Choroid plexus epithelial cell (primary cell): ENCODE measurements at places on chromosomes 13 and 19.
A peak's percentile ranks its signal among the peaks of the same experiment; 100 is the strongest.

DNA sequence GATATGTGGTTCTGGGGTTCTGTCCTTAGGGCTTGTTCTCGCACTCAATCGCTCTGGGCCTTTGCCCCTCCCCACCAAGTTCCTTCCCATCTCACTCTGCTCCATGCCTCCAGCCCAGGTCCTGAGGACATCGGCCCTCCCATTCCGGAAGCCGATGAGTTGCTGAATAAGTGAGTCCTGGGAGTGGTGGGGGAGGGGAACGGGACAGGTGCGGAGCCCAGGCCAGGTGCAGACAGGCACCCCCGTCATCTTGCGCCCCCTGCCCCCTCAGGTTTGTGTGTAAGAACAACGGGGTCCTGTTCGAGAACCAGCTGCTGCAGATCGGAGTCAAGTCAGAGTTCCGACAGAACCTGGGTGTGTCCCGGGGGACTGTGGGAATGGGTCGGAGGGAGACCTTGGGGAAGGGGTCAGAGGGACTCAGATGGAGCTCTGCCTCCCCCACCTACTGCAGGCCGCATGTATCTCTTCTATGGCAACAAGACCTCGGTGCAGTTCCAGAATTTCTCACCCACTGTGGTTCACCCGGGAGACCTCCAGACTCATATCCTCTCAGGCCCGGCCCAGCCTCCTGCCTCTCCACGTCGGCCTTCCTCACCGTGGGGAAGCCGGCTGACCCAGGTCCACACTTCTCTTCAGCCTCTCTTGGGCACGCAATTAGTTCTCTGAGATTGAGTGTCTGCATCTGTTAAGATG is 10.1 kb downstream of the FUZ start:
- DNase-seq: no peak

- no peak for DNase-seq
Measured at GRCh38 chr19:58352760-58353671, at the start of gene A1BG. TSS of gene A1BG (minus strand) at chr19:58353492. CDS start at chr19:58353437, 55 bp downstream.

DNA sequence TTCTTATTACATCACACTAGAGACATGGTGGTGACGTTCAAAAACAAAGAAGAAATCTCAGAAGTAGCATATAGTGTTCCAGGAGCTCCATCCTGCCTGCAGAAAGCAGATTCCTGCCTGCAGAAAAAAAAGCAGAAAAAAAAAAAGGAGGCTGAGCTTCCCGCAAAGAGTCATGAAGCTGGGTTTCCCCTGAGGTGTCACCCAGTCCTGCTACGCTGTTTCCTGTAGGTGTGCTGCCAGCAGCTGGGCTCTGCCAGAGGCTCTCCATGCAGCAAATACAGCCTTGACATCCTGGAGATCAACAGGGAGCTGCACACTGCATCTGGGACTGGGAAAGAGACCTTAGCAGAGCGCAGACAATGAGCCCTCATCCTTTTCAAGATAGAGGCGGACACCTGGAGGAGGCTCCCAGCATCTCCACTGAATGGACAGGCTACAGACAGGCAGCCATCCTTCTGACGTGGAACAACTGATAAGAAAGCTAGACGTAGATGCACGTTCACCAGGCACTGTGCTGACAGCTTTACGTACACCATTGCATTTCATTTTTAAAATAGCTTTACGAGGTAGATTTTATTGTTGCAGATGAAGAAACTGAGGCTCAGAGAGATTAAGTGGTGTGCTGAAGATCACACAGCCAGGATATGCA is 350.9 kb downstream of the FOXO1 start:
- DNase-seq: peak; percentile 18

GRCh38 chr13:49654011-49654410 is 25.7 kb downstream of the ARL11 start:
- no peak for DNase-seq
